Effector CD8-positive, alpha-beta T cell (primary cell): ENCODE measurements at places on chromosomes 3 and 15.

DNA sequence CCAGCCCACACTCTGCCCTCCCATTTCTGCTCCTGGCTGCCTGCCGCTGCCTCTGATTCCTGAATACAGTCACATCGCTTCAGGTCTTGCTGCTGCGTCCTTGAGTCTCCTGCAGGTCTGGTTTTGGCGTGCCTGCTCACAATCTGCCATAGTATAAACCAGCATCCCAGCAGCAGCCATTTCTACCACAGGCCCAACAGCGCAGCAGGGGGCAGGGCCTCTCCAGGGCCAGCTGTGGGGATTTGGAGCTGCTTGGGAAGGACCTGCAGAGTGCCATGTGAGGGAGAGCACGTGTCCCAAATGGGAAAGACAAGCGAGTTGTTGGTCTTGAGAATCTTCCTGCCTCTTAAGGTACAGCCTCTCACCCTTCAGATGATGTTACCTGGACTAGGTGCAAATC, 398.3 kb upstream of the PPP2R3A start:
- DNase-seq: no peak

DNA sequence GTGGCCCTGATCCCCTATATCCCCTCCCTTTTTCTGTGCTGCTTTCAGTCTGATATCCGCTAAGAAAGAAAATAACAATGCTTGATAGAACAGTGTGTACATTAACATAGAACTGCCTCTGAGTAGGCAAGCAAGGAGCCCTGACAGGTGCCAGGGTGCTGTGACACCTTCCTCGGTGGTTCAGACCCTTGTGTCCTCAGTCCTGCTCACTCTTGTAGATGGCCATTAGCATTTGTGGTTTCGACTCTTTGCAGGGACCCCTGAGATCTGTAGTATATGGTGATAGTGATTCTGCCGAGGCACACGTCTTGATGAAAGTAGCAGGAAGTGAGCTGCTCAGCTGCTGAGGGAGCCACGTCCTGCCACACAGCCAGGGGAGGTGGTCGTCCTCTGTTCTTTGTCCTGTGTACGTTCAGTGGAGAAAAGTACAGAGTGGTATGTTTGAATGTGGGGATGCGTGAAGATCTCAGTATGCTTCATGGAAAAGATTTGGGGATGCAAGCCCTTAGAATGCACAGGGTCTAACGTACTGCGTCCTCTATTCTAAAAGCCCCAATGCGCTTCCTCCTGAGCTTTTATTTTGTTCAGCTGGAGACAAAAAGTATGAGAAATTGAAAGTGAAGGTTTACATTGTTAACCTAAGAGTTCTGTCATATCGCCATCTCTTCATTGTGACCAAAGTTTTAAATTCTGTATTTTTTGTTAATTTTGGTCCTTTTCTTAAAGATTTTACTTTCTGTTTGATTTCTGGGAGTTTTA, 35.4 kb downstream of the PXYLP1 start:
- DNase-seq: no peak

GRCh38 chr3:46096781-46097180, 69.5 kb upstream of the XCR1 start:
- no peak for DNase-seq

- DNase-seq: no peak
These were observed 491.6 kb downstream of the PYDC2 start for GRCh38 chr3:191952609-191953008.

DNA sequence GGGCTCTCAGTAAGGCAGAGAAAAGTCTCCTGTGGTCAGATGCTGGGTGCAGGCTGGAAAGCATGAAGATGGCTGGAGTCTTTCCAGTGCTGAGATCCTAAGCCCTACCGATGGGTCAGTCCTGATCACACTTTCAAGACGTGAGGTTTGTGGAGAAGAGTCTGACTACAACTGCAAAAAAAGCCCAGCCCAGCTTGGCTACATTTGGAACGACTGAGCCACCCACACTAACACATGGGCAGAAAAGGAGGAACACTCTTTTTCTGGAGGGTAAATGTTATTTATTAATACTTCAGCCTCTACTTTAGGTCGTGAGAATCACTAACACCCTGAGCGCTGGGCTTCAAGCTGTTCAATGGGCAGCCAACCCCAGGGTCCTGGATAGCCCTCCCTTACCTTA, 22.0 kb upstream of the C3orf22 start:
- no peak for DNase-seq

DNA sequence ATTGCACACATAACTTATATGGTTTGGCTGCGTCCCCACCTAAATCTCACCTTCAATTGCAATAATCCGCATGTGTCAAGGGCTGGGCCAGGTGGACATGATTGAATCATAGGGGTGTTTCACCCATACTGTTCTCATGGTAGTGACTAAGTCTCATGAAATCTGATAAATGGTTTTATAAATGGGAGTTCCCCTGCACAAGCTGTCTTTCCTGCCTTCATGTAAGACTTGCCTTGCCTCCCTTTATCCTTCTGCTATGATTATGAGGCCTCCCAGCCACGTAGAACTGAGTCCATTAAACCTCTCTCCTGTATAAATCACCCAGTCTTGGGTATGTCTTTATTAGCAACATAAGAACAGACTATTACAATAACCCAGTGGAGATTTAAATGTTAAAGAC, 653.9 kb downstream of the ROBO1 start:
- DNase-seq: no peak

DNA sequence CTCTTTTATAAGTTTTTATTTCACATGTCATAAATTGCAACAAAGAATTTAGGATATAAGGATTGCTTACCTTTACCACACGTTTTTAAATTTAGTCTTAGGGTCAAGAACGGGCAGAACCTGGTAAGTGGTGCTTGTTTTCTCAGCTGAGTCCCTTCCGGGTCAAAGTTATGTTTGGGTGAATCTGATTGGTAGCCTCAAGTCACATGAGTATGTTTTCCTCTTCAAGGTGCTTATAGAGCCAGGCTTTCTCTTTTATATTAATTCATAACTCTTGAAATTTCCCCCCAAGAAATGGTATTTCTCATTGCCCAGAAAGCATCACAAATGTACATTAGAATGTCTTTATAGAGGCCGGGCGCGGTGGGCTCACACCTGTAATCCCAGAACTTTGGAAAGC, 415.7 kb upstream of the ROBO2 start:
- no peak for DNase-seq

DNA sequence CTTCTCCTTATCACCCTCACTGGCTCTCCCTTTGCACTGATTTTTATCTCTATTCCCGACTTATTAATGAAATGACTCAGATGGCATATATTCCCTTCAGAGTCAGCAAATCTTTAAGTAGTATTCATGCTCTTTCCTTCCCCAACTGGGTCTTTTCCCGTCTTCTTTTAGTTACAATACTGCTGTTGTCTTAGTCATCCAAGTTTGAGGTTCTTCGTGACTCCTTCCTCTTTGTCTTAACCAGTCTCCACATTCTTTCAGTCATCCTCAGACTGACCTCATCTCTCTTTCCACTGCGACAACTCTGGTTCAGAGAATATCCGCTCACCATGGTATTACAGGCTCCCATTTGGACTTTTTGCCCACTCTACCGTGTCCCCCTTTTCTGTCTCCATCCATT, 12.4 kb downstream of the WDR5B start:
- no peak for DNase-seq

DNA sequence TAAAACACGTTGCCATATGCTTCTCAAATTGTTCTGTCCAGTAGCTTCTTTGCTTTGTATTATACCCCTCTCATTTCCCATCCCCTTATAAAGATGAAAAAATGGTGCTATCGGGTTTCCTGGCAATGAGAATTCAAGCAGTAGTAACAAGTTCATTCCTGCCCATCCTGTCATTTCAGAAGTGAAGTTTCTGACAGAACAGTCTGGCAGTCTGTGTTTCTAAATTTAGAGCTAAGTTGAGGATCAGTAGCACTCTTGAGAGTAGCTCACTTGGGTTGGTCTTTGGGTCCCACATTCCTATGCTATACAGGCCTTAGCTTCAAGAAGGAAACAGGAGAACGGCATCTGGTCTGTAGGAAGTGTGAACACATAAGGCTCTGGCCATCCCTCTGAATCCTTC, 134.6 kb downstream of the GHSR start:
- no peak for DNase-seq

- no peak for DNase-seq
These were observed 9.1 kb downstream of the HDC start for GRCh38 chr15:50256188-50257041.

GRCh38 chr3:78804251-78805037, 963.4 kb downstream of the ROBO1 start:
- no peak for DNase-seq

- DNase-seq: no peak
These were observed 143.6 kb upstream of the SLITRK3 start for GRCh38 chr3:165339753-165340152.

DNA sequence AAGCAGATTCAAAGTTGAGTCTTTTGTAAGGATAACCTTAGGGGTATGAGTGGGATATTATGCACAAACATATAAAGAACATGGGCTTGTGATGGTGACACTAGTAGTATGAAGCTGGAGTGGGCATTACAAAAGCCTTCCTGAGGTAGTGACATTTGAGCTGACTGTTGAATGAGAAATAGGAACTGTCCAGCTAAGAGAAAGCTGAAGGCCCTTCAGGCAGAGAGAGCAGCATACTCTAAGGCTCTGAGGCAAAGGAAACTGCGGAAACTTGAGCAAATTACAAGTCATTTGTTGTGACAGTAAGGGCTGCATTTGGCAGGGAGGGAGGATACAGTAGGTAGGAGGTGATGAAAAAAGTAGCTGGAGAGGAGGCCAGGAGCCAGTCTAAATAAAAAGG, 190.7 kb upstream of the CD96 start:
- DNase-seq: no peak

GRCh38 chr3:195899701-195900435, 8.5 kb downstream of the TNK2 start:
- DNase-seq: no peak

DNA sequence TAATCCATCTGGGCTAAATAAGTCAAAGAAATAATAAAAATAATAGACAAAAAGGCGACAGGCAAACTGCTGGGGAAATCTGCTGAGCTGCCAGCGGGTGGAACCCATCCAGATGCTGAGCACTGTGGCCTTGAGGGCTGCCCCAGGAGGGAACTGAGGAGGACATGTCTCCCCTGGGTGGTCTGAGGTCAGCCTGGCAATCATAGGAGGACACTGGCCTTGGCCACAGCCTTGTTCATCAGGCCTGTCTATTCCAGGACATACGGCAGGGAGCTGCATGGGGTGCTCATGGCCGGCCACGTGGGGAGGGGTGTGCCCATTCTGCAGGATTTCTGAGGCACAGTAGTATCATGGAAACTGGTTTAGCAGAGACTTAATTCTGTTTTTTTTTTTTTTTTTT, 21.5 kb upstream of the SNRPA1 start:
- DNase-seq: no peak

GRCh38 chr3:119608405-119609000, 10.8 kb downstream of the PLA1A start:
- DNase-seq: no peak

DNA sequence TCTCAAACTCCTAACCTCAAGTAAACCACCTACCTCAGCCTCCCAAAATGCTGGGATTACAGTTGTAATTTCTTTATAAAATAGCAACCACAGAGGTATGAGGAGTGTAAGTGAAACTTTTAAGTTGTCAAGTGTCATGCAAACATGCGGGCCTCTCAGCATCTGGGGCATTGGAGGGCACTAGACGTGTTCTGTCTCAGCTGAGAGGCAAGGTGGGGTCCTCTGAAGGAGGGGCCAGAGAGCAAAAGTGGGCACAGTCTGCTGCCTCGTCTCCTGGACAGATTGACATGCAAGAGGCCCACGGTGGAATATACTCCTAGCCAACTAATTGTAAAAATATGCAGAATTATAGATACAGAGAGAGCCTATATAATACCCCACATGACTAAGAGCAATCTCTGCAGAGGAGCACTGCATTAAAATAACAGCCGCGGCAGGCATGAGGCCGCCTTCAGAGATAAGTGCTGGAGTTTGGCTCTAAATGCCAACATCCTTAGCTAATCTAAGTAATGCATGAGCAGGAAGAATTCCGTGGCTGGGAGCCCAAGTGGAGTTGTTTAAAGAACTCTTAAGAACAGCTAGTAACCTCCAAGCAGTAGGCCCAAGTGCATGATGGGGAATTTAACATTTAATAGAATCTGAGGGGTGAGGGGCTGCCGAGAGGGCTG, 87.8 kb upstream of the RNU6-1 start:
- no peak for DNase-seq

- no peak for DNase-seq
These were observed 33.5 kb downstream of the STARD9 start for GRCh38 chr15:42608752-42609488.

DNA sequence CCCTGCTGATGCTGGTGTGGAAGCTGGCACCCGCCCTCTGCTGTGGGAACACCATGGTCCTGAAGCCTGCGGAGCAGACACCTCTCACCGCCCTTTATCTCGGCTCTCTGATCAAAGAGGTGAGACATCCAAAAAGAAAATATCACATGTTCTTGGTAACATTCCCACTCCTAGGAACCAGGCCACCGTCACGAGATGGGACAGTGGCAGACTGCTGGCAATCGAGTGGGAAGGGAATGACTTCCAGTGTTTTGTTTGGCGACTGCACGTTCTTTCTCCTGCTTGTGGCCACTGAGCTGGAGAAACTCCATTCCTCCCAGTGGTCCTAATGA, 14.3 kb downstream of the ALDH1A3 start:
- no peak for DNase-seq

GRCh38 chr15:41520636-41521035, 7.0 kb upstream of the LTK start:
- no peak for DNase-seq

DNA sequence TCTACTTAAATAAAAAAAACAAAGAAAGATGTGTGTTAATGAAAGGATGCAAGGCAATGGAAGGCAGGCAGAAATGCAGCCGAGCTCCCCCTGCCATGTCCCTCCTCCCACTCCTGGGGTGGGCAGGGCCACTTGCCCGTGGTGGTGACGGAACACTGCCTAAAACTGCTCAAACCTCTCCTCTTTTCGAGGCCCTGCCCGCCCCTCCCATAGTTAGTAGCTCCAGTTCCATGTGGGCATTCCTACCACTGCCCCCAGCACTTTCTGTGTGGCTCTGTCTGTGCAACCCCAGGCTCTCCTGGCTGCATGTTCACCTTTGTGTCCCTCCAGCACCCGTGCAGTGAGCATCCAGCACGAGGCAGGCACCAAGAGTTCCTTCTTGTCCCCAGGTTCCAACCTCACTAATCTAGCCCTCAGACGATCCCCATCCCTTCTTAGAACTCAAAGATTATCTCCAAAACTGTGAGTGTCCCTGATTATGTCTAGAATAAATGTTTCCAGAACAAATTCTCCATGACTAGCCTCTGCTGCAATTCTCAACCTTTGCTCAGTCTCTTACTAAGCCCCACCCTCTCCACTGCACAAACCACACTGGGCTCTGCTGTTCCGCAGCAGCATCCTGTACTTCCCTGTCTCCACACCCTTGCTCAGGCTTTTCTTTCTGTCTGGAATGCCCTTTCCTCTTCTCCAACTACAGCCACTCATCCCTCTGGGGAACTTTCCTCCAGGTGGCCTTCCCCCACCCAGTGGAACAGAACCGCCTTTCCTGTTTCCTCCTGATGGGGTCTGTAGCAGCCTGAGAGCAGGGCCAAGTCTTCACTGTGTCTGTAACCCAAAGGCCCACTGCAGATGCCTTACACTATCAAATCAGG, 32.6 kb upstream of the SPTBN5 start:
- no peak for DNase-seq

DNA sequence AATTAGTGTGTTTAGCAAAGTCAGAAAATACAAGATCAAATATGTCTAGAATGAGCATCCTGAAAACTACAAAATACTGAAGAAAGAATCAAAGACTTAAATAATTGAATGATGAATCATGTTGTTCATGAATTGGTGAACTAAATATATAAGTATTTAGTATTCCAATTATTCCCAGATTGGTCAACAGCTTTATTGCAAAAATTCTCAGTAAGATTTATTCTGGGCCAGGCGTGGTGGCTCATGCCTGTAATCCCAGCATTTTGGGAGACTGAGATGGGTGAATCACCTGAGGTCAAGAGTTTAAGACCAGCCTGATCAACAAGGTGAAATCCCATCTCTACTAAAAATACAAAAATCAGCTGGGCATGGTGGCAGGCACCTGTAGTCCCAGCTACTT, 250.0 kb upstream of the NECTIN3 start:
- DNase-seq: no peak
